ENCODE measurements at places on chromosomes 7 and 10.
A peak's percentile ranks its signal among the peaks of the same experiment; 100 is the strongest.

DNA sequence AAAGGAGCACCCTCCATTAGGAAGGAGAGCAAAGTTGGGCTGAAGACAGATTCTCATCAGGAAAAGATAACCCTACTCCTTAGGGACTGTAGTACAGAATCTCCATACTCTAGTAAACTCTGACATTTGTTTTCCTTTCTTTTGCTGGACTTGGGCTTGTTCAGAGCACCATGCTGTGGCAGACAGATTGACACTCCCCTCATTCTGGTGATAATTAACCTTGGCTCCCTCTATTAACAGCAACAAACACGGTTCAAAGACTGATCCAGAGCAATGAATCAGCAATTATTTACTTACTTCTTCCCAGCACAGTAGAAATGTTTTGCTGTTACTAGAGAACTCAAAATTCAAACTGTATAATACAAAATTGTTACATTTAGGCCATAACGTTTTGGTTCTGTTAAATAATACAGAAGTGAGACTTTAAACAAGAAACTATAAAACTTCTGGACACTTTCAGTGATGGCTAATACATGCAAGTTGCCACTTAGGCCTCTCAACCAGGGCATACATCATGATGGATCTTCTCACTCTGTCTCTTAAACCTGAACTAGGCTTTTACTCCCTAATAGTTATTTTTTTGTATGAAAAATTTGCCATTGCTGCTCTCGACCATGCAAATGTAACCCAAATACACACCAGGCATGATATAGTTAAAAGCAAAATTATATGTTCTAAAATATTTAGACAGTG, 639.0 kb downstream of the IPMK start:
- no peak for DNase-seq

- DNase-seq = no peak
Observed at GRCh38 chr7:47501406-47501805, 80.5 kb downstream of the TNS3 start.

- DNase-seq = no peak
Observed at GRCh38 chr7:137476937-137477336, 133.4 kb upstream of the PTN start.

DNA sequence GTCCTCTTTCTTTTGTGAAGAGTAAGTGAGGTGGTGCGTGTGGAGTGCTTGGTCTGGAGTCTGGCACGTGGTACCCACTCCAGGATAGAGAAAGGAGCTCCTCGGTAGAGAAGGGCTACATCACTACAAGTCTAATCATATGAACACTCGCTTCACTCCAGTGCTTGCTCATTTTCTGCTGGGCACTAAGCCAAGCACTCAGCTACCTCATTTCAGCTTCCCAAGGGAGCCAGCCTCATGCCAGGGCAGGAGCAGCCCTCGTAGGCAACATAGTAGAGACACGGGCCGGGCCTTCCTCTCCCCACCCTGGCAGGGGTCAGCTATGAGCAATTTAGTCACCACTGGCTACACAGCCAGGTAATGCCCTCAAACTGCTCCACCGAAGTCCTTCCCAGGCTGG, 11.4 kb upstream of the HSPA12A start:
- peak; percentile 81 for DNase-seq

GRCh38 chr7:138663725-138664710, 37.1 kb downstream of the SVOPL start:
- DNase-seq = no peak

- DNase-seq = no peak
Observed at GRCh38 chr7:128037880-128038619, 6.8 kb upstream of the LRRC4 start.

DNA sequence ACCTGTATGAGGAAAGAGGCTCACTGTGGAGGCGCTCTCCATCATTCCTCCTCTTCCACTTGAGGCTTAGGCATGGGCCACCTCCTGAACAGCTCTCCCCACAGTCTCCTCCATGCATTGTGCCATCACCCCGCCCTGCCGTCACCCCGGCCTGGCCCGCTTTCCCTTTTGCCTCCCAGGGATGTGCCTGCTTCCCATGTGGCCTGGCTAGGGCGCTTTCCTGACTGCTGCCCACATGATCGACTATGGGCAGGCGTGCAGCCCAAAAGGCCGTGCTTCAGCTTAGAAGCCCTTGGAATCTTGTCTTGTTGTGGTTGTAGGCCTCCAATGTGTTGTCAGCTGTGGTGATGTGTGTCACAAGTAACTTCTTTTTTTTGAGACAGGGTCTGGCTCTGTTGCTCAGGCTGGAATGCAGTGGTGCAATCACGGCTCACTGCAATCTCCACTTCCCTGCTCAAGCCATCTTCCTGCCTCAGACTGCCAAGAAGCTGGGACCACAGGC, 1.8 kb upstream of the ACTR3C start:
- no peak for DNase-seq

- DNase-seq = no peak
Observed at GRCh38 chr7:155764438-155764793, 47.8 kb downstream of the SHH start.

DNA sequence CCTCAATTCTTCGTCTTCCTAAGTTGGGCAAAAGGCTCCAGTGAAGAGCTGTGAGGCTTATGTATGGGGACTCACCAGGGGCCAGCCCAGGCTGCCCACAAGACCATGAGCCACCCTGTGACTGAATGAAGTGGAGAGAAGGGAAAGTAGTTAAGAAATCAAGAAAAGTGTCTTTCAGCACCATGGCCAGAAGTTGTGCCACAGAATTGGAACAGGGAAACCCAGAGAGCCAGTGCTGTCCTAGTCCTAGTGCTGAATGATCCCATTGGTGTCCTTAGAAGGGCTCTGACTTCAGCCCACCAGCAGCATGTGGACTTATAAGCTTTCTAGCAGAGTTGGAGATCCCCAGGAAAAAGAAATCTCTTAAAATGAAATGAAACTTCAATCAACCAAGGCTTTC, 37.0 kb upstream of the CCSER2 start:
- no peak for DNase-seq

- no peak for DNase-seq
Observed at GRCh38 chr10:79298403-79299244, 48.6 kb upstream of the PPIF start.
